ENCODE measurements at places on chromosomes 13 and 19.

GRCh38 chr13:36006894-36007675 is 124.1 kb downstream of the DCLK1 start:
- no peak for DNase-seq

DNA sequence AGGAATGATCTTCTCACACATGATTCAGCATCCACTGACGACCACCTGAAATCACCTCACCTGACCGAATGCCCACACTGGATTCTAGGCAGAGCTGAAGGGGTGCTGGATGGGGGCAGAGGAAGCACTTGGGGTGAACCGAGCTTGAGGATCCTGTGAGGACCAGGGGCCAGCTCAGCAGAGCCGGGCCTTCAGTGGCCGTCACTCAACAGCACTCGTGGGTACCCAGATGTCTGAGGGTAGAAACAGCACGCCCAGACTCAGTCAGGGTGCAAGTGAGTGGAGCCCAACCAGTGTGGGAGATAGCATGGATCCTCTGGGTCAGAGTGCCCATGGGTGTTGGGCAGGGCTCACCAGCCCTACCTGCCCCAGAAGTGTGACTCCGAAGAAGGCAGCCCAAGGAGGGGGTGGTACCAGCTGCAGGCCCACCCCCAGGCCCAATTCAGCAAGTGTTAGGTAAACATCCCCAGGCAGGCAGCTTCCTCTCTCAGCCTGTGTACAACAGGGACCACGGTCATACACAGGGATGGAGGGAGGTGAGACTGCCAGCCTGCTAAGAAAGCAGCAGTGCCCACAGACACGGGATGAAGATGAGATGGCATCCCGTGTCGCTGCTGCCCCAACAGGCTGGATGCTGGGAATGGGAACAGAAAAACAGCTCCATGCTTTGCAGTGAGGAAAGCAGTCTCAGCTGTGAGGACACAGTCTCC is 16.6 kb downstream of the GJA3 start:
- no peak for DNase-seq

DNA sequence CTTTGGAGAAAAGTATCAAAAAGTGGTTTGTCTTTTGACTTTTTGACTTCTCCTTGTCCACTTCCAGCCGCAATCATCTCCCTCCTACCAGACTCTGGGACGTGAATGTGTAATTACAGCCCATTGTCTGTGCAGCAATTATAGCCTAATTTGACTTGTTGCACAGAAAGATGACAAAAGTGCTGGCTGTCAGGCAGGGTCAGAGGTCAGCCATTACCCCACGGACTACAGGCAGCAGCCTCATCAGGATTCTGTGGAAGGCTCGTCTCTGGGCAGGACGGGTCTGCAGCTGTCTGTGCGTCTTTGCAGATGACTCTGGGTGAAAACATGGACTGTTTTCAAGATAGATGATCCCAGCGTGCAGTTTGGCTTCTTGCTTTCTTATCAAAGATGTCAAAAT is 102.2 kb upstream of the EDNRB start:
- DNase-seq = no peak

DNA sequence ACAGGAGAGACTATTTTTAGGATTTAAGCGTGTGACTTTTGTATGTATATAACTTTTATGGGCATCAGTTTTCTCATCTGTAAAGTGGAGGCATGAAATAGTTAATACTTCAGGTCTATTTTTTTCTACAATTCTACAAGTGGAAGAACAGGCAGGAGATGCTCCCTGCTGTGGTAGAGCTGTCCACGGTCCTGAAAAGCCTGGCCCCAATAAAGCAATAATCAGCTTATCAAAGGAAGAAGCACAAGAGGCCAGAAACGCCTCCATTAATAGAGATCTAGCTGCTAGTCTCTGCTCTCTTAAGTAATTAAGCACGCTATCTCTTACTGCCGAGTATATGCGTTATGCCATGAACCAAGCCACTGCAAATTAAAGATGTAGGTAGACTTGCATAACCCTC is 28.0 kb upstream of the WASF3 start:
- no peak for DNase-seq

GRCh38 chr13:99724633-99725517 is 223.6 kb downstream of the TM9SF2 start:
- DNase-seq = no peak

DNA sequence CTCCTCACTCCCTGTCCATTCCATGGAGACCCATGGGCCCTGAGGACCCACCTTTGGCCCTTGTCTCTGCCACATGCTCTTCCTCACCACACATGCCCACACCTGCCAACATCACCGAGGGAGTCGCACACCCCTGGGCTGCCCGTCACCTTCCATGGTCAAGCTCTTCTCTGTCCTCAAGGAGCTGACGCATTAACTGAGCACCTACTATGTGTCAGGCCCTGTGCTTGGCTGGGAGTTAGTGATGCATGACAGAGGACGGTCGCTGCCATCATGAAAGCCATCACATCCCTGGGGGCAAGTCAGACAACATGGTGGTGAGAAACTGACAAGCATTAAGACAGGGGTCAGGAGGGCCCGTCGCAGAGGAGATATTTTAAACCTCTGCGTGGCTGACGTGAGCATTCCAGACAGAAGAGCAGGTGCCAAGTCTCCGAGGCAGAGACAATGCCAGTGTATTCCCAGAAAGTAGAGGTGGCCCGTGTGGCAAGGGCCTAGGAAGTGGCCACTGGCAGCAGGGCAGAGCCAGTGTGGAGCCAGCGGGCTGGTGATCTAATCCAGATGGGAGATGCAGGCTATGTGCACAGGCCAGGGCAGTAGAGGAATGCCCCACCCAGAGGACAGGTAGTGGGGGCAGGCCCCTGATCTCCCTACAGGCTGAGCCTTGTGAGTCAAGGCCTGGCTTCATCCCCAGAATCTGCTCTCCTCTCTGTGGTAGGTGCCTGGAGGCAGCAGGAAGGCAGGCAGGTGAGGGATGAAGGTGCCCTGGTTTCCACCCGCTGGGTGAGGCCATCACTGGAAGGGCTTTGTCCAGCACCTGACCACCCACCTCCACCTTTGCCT is 21.2 kb downstream of the ELAVL1 start:
- no peak for DNase-seq

GRCh38 chr13:99122171-99122570 is 78.5 kb upstream of the UBAC2 start:
- no peak for DNase-seq

DNA sequence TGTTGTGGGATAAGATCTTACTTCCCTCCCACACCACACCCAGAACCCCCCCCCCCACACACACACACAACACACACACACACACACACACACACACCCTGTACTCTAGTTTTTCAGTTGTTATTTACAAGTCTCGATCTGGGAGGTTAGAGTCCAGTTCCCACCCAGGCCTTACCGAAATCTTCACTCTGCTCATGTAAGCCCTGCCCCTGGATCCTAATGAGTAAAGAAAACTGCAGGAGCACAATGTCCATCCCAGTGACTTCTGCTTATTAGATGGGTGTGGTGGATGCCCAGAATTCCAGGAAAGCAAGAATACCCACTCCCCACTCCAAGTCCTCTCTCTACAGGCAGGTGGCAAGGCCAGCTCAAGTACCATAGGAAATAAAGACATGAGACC is 23.0 kb downstream of the STARD13 start:
- no peak for DNase-seq

Measured in NCI-H1436 (cell line).